Activated CD4-positive, alpha-beta T cell treated with anti-CD3 and anti-CD28 coated beads for 4 hours (primary cell): ENCODE measurements at places on chromosomes 13 and 19.

DNA sequence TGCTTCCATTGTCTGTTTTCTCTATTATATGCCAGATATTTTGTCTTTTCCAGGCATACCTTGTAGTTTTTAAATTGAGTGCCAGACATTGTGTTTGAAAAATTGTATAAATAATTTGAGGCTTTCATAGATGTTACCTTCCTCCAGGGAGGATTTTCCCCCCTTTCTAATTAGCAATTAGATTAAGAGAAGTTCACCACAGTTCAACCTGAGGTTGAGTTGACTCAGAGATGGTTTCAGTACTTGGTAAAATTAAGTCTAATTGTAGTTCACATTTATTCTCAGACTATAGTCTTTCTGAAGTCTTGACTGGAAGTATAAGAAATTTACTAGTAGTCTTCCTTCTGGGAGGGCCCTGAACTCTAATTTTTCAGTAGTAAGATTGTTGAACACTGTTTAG lies 104.1 kb upstream of the SCEL start:
- DNase-seq: no peak

GRCh38 chr19:58326914-58327726 lies at the start of gene ZSCAN22:
TSS of gene ZSCAN22 (plus strand) at chr19:58326994. CDS start at chr19:58334803, 7,809 bp downstream.
- peak; percentile 85 for DNase-seq

- DNase-seq: peak; percentile 70
Observed at GRCh38 chr19:35247526-35248309, 1.1 kb upstream of the LSR start.

DNA sequence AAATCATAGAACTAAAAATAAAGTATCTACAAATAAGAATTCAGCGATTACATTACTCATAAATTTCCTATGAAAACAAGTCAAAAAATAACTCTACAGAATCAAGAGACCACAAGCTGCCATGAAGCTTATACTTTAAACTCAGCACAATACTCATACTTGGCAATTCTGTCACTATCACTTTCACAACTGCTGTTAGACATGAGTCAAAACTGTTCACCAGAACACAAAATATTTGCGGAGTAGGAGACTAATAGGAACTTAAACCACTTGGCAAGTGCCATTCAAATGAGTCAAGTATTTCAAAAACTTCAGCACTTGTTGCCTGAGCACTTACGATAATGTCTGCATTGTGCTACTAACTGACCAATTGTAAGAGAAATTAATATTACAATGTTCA lies 387.8 kb upstream of the GPC6 start:
- no peak for DNase-seq

GRCh38 chr19:35246466-35247092 lies 2.2 kb upstream of the LSR start:
- DNase-seq: no peak

GRCh38 chr13:47168618-47169017 lies 271.8 kb upstream of the HTR2A start:
- no peak for DNase-seq

- no peak for DNase-seq
Observed at GRCh38 chr19:11324748-11325389, 14.6 kb downstream of the RAB3D start.

DNA sequence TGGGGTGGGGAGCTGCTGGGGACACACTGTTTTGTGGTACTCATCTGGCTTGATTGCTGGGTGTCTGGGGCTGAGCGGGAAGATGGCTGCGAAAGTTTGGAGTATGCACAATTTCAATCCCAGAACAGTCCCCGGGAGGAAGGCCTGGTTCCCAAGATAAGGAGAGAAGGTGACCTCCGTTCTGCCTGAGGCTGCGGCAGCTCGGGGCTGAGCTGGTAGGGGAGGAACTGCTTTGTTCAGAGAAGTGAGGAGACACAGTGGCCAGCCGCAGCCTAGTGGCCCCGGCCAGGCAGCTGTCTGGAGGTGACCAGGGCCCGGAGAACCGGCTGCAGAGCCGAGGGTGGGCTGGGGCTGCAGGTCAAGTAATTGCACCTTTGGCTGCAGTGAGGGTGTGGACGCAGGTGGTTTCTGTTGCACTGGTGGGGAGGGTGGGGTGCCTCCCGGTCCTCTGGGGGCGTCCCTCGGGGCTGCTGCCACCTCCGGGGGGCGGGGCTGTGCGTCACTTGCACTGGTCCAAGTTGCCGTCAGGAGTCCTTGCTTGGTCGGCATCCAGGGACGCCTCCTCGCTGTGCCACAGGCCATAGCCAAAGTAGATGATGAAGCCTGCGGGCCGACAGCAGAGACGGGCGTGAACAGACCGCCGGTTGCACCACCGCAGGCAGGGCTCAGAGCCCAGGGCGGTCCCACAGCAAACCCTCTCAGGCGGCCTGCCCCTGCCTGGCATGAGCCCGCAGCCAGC lies 81.3 kb downstream of the SLC7A1 start:
- no peak for DNase-seq

GRCh38 chr13:106348075-106348840 lies 187.2 kb downstream of the EFNB2 start:
- DNase-seq: no peak

DNA sequence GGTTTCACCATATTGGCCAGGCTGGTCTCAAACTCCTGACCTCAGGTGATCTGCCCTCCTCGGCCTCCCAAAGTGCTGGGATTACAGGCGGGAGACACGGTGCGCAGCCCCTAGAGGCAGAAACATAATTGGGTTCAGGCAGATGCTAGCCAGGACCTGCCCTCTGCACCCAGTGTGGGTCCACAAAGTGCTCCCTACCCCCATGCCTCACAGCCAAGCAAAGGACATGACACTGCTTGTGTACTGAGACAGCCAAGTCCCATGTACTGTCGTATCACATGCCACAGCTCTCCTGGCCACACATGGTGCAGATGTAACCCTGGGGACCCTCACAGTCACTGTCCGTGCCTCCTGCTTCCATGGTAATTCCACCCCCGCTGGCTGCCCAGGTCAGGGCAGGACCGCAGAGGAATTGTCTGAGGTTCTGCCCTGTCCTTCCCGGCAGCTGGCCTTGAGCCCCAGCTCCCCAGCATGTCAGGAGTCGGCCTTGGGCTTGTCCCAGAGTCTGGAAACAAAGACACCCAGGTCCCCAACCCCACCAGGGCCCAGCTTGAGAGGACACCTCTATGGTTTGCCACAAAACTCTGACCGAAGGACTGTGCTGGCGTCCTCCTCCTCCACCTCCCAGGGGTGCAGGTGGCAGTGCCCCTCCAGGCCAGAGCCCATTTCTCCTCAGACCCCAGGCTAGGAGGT lies 7.6 kb downstream of the PRR36 start:
- no peak for DNase-seq

DNA sequence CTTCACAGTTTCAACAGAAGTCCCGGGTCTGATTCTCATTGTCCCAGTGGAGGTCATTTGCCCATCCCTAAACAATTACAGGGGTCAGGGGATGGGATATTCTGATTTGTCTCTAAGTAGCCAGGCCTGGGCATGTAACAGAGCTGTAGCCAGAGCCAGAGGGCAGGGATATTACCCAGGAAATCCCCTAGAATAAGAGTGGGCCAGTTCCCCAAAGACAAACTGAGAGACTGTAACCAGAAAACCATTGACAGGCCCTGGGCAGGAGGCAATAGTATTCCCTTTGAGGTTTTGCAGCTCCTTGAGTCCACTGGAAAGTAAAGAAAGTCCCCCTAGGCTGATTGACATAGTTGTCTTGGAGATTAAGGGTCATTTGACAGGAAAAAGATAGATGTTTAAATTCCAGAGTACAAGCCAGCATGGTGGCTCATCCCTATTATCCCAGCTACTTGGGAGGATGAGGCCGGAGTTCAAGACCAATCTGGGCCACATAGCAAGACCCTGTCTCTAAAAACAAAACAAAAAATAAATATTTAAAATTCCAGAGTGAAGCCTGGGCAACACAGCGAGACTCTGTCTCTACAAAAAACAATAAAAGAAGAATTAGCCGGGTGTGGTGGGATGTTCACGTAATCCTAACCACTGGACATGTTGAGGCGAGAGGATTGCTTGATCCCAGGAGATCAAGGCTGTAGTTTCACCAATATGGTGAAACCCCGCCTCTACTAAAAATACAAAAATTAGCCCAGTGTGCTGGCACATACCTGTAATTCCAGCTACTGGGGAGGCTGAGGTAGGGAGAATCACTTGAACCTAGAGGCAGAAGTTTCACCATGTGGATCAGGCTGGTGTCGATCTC lies 1.9 kb upstream of the SDHAF1 start:
- DNase-seq: no peak

GRCh38 chr13:48655291-48655690 lies 1.6 kb downstream of the CYSLTR2 start:
- no peak for DNase-seq

DNA sequence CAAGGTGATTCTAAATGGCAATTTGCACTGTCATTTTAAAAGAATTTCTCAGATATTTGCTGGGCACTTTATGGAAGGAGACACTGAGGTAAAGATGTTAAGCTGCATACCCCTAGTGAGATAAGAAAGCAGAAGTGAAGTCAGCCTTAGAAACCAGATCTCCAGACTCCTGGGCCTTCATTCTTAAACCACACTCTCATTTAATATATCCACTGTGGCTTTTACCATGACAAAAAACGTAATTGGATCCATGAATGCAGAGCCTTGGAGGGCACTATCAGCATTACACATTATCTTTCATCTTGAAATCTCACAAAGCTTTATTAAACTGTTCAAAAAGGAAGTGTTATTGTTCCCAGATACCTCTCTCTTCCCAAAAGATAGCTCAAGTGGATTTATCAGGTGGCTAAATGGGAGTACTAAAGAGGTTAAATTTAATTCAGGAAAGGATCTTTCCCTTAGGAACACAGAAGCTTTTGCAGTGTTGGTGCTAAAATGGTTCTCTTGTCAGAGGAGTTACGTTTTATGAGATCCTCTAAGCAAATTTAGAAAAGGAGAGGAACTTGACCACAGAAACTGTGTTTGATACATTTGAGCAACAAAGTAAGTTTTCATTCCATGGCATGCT lies 1060.4 kb downstream of the EFNB2 start:
- no peak for DNase-seq

DNA sequence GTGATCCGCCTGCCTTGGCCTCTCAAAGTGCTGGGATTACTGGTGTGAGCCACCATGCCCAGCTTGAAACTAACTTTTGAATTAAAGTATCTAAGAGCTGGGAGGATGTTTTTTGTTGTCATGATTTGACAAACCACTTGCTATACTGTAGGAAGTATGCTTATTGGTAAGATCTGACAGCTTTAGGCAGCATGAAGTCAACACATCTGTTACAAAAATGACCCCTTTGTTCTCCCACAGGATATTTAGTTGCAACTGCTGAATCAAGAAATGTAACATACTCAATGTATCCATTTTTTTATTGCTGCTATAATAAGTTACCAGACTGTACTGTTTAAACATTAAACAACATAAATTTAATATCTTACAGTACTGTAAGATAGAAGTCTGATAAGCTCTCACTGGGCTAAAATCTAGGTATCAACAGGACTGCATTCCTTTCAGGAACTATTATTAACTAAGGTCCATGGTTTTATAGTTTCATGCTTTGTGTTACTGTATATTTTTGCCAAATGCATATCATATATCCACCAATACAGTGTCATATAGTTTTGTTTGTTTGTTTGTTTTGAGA lies 22.8 kb upstream of the LRP3 start:
- no peak for DNase-seq

DNA sequence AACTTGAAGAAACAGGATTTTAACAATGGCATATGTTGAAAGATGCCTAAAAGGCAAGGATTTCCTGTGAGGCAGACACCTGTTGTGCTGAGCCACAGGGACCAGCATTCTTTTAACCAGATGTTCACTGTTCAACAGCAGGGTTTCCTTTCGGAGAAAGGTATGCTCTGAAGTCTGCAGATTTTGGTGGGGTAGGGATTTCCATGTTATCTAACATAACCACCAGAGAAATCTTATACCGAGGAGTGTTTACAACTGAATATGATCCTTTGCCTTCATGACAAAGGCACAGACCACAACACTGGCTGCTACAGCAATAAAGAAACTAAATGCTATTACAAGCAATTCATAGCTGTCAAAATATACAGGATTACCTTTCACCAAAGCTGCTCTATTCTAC lies 48.1 kb downstream of the MPHOSPH8 start:
- DNase-seq: no peak

DNA sequence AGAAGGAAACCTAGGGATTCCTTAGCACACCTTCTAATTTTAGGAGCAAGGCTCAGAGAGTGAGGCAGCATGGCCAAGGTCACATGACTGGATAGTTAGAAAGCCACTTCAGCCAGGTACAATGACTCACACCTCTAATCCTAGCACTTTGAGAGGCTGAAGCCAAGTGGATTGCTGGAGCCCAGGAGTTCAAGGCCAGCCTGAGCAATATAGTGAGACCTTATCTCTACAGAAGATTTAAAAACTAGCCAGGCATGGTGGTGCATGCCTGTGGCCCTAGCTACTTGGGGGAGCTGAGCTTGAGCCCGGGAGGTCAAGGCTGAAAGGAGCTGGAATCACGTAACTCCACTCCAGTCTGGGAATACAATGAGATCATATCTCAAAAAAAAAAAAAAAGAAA lies 69.2 kb downstream of the TEX26 start:
- no peak for DNase-seq

DNA sequence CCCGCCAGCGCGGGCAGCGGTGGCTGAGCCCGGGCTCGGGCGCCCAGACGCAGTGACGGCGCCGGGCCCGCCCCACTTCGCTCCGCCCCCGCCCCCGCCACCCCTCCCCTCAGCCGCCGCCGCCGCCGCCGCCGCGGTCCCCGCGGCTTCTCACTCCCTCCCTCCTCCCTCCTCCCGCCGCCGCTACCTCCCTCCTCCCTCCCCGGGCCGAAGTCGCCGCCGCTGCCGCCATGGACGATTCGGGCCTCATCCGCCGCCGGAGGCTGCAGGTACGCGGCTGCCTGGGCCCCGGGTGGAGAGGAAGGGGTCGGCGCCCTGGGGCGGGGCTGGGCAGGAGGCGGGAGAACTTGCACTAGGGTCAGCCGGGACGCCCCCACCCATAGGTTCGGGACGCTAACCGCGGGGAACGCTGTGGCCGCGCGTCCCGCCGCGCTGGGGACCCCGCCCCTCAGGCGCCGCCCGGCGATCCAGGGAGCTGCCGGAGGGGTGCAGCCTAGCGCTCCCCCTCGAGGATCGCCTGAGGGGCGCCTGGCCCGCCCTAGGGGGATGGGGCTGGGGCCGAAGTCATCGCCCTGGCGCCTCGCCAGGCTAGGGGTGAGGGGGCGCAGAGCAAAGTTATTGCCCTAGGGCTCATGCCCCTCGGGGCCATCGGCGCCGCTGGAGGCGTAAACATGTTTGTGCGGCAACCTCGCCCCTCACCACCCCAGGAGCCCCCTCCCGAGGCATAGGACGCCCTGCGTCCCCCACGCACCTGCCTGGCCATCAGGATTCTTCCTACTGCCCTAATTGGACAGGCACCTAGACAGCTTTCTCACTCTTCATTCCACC lies 427 bp downstream of the RTBDN start:
- DNase-seq: peak; percentile 46

DNA sequence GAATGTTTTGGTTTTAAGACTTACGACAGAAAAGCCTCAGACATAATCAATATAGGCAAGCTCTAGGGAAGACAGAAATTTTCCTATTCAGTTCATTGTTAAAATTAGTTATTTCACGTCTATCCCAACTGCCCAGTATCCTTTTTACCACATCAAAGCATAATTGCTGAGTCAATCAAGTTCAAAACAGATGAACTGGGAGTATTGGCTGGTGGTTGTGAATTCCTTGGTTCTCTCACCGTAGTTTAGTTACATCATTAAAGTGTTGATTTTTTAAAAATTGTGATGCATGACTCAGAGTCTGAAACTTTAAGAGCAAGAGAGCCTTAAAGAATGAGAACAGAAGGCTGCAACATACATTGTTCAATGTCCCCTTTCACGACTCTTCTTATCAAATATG lies 143.3 kb upstream of the FREM2 start:
- DNase-seq: no peak
